ENCODE measurements at places on chromosomes 1 and 21.

DNA sequence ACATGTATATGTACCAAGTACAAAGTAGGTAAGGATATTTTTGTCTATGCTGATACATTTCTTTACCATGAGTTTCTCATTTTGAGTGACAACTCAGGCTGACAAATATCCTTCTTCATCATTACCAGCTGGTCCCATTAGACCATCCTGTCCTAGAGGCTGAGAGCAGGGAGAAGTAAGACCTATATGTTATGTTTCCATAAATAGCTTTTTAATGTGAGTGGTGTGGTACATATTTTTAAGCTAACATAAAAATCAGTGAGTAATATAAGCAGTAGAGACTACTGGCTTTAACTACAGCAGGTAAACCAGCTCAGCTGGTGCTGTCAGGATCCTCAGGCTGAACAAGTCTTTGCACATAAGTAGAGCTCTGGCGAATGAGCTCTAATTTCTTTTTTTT, 62.4 kb downstream of the CLEC20A start:
- DNase-seq = no peak

GRCh38 chr1:18693256-18694098, 62.8 kb downstream of the PAX7 start:
- no peak for DNase-seq

DNA sequence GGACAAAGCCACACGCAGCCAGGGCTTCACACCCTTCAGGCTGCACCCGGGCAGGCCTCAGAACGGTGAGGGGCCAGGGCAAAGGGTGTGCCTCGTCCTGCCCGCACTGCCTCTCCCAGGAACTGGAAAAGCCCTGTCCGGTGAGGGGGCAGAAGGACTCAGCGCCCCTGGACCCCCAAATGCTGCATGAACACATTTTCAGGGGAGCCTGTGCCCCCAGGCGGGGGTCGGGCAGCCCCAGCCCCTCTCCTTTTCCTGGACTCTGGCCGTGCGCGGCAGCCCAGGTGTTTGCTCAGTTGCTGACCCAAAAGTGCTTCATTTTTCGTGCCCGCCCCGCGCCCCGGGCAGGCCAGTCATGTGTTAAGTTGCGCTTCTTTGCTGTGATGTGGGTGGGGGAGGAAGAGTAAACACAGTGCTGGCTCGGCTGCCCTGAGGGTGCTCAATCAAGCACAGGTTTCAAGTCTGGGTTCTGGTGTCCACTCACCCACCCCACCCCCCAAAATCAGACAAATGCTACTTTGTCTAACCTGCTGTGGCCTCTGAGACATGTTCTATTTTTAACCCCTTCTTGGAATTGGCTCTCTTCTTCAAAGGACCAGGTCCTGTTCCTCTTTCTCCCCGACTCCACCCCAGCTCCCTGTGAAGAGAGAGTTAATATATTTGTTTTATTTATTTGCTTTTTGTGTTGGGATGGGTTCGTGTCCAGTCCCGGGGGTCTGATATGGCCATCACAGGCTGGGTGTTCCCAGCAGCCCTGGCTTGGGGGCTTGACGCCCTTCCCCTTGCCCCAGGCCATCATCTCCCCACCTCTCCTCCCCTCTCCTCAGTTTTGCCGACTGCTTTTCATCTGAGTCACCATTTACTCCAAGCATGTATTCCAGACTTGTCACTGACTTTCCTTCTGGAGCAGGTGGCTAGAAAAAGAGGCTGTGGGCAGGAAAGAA, 8.1 kb downstream of the PSRC1 start:
- DNase-seq = no peak

DNA sequence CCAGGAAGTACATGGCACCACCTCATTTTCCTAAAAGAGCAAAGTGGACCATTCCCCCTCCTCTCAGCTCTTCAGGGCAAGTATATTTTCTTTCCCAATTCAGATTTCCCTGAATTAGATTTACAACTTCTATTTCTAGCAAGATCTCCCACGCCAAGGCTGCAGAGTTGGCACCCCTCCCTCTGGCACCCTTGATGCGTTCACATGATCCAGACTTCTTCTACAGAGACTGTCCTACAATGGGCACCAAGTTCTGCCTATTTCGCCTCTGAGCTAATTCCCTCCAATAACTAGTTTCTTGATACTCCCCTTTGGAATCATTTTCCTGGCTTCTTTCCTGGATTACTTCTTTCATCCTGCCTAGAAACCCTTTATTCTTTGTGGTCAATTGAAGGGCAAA, 122.0 kb downstream of the CDC7 start:
- no peak for DNase-seq

DNA sequence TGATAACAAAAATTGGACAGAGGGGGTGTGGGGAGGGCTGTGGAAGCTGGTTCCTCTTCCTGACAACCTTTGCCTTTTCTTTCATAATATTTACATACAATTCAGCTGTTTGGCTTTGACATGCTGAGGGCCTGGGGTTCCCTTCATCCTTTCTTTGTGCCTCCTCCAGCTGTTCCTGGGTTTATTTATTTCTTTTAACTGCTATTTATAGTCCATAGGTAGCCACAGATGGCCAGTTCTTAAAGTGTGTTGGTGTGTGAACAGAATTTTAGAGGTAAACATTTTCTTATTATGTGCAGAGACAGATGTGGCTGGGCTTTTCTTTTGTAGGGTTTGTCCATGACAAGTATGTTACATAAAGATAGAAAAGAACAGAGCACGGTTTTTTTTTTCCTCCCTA, 34.1 kb upstream of the CNIH3 start:
- DNase-seq = no peak

GRCh38 chr1:174451408-174451807, 3.6 kb downstream of the GPR52 start:
- DNase-seq = no peak

DNA sequence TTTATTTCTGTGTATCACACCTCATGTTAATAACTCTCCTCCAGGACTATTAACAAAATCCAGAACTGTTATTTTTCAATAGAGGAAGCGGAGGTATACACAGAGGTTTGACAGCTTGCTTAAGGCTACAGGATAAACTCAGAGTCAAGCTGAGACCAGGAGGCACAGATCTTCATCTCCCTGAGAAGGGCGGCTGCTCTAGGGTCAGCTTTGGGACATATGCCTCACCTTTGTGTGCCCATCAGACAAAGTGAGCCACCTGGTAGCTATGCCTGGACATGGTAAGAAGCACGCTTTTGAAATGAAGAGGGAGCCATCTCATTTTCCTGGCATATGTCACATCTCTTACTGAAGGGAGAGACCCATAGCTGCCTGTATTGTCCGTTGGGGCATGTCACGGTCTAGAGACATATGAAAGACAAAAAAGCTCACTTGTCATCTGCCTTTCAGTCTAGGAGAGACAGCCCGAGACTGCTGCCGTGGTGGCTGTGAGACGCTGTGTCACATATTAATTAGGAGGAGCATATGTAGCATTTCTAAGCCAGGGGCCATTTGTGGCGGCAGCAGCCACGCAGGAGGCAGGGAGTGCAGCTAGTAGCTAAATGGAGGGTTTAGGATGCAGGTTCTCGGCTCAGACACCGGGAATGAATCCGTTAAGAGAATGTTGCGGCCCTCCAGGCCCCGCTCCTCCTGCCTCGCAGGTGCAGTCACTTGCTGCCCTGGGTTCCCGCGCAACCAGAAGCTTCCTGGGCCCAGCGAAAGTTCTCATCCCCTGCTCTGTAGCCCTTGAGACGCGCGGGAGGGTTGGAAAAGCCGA, 161.3 kb upstream of the C1orf21 start:
- DNase-seq = no peak

GRCh38 chr1:18651713-18652112, 21.1 kb downstream of the PAX7 start:
- no peak for DNase-seq

- no peak for DNase-seq
These were observed 320.2 kb downstream of the MATN1 start for GRCh38 chr1:30403061-30403645.

DNA sequence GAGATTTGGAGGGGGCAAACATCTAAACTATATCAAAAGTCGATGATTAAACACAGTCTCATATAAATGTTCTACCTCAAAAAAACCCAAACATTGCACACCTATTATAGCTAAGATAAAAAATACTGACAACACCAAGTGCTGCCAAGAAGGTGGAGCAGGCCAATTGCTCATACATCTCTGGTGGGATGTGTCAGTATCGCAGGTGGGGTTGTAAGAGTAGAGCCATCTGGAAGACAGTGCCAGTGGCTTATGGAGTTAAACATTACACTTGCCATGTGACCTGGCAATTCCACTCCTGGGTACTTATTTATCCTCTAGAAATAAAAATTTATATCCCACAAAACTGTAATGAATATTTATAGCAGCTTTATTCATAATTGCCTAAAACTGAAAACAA, 213.4 kb downstream of the DISC1 start:
- DNase-seq = no peak

DNA sequence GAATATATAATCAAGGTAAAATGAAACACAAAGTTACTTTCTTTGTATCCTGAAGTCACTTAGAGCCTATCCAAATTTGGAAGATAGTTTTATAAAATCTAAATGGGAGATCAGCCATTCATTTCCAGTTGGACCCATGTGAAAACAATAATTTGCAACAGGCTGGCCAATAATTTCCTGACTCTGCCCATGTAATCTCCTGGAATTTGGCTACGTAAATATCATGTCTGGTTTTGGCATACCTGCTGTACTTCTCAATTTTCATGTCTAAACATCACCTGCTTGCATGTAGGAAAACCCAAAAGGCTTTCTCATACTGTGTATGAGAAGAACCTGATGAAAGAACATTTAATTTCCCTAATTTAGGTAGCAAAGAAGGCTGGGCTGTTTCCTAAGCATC, 7.7 kb upstream of the CYP4Z1 start:
- no peak for DNase-seq

GRCh38 chr1:17553975-17554700, 14.6 kb downstream of the ARHGEF10L start:
- no peak for DNase-seq

DNA sequence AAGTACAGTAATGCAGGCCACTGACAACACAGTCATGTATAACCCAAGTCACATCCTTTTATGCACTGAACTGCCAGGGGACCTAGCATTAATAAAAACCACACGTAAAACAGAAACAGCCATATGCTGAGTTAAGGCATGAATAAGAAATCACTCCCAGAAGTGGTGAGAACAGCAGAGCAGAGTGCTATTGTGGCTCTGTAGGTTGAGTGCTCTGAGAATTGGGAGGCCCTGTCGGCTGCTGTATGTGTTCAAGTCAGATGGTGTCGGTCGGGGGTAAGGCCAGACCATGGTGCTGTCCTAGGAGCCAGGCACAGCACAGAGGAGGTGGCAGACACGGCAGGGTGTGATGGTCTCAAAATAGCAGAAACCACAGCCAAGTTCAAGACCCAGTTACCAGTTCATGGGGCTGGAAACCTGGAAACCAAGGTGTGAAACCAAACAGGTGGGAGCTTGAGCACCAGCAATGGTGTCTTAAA, 126.6 kb upstream of the COA6 start:
- DNase-seq = no peak

- DNase-seq = no peak
These were observed 337.0 kb upstream of the NCAM2 start for GRCh38 chr21:20661246-20661645.

- DNase-seq = no peak
These were observed 325.5 kb downstream of the LMX1A start for GRCh38 chr1:165031001-165031400.

All from cortex of kidney (tissue), 1 donor.